ENCODE measurements at places on chromosomes 5 and 9.

GRCh38 chr5:161286066-161286655 lies 260.4 kb downstream of the GABRB2 start:
- no peak for DNase-seq

GRCh38 chr9:89311346-89312221 lies 589 bp downstream of the CKS2 start:
- no peak for DNase-seq

DNA sequence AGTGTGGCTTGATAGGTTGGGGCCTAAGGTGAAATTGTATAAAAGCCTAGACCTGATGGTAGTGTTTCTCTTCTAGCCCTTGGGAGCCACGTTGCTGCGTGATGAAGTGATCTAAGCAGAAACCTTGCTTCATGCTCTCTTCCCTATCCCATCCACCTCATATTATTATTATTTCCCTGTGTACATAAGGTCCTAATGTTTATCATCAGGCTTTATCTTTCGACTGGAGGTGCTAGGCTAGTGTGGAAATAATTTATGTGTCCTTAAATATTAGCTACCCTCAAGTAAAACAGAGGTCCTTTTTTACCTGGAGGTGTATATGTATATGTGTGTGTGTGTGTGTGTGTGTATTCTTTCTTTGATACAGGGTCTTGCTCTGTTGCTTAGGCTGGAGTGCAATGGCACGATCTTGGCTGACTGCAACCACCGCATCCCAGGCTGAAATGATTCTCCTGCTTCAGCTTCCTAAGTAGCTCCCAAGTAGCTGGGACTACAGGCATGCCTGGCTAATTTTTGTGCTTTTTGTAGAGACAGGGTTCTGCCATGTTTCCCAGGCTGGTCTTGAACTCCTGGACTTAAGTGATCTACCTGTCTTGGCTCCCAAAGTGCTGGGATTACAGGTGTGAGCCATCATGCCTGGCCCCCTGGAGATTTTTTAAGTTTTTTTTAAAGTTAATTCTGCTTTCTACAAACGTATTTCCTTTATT lies 3.7 kb downstream of the UGCG start:
- no peak for DNase-seq

GRCh38 chr5:4079831-4080230 lies 484.2 kb downstream of the IRX1 start:
- no peak for DNase-seq

All from stimulated activated CD8-positive, alpha-beta memory T cell treated with anti-CD3 and anti-CD28 coated beads, Interleukin-2, amount 100 ng/mL, for 48 hours (primary cell).